ENCODE measurements at places on chromosomes 11 and 22. TPM values are rescaled to one million over a fixed set of nuclear protein-coding genes. Genes with fewer than 3 reads are reported as not detected.

ARHGAP8 gene
- 8.2 TPM for total RNA-seq

CLDN5 gene
- 151 TPM for total RNA-seq

SLC22A25 gene
- total RNA-seq: not detected

OR51E2 gene
- total RNA-seq: not detected

- no peak for DNase-seq
Measured at GRCh38 chr22:31083923-31084810, 3.0 kb downstream of the SMTN start.

DNA sequence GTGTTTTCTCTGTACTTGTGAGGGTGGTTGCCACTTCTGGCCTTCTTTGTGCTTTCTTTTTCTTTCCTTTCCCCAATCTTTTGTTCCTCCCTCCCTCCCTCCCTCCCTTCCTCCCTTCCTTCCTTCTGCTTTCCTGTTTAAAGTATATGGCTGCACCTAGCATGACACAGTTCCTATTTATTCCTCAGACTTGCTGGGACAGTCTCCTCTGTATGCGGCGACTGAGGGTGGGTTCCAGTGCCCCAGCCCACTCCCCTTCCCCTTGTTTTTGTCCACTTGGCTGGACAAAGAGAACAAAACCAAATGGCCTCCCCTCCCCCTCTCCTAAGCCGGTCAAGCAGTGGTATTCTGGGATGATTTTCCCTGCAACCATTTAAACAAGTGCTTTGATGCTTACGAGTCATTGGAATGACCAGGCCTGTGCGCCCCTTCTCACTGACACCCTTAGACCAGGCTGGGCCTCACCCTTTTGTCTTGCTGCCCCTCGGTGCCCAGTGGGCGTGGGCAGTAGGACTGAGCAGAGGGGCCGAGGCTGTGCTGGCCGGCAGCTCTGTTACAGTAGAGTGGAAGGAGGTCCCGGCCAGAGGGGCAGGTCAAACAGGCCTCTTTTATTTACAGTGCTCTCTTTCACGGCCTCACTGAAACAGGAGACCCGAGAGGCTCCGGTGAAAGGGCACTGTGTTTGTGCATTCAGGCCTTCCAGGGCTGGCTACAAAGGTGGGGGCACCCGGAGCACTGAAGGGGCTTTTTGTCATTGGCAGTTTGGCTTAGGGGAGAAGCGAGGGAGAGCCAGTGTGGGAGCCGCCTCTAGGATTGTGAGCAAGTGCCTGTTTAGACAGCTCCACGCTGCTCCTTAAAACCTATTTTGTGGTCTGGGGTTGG lies 32.2 kb downstream of the ZBTB16 start:
- no peak for DNase-seq

GRCh38 chr11:65008016-65008415 lies 5.9 kb upstream of the ARL2 start:
- no peak for DNase-seq

DNA sequence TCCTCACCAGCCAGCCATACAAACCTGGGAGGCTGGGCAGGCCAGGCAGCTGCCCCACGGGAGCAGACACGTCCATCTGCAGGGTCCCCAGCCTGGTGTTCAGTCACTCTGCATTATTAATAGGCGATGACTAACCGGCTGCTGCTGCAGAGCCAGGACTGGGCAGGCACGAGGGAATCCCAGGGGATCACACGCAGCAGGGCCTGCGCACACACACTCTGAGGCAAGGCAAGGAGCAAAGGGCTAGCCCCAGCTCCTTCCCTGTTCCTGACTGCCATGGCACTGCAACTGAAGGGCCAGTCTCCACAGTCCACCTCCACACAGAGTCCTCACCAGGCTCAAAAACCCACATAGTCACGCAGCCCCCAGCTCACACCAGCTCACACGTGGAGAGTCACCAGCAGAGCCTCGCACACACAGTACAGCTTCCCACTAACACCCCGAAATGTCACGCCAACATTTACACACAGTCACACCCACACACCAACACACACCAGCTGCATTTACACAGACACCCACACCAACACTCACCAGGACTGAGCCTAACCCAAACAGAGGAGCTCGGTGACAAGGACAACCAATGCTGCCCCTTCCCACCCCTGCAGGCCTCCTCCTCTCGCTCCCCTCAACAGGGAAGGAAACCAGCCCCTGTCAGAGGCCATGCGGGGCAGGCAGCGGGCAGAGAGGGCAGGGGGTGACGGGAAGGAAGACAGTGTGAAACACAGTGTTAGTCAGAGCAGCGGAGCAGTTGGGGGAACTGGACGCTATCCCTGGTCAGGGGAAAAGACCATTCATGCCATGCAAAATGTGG lies 47.3 kb downstream of the NRXN2 start:
- DNase-seq: no peak

- DNase-seq: no peak
Measured at GRCh38 chr11:107804971-107805370, 53.6 kb downstream of the SLC35F2 start.

DNA sequence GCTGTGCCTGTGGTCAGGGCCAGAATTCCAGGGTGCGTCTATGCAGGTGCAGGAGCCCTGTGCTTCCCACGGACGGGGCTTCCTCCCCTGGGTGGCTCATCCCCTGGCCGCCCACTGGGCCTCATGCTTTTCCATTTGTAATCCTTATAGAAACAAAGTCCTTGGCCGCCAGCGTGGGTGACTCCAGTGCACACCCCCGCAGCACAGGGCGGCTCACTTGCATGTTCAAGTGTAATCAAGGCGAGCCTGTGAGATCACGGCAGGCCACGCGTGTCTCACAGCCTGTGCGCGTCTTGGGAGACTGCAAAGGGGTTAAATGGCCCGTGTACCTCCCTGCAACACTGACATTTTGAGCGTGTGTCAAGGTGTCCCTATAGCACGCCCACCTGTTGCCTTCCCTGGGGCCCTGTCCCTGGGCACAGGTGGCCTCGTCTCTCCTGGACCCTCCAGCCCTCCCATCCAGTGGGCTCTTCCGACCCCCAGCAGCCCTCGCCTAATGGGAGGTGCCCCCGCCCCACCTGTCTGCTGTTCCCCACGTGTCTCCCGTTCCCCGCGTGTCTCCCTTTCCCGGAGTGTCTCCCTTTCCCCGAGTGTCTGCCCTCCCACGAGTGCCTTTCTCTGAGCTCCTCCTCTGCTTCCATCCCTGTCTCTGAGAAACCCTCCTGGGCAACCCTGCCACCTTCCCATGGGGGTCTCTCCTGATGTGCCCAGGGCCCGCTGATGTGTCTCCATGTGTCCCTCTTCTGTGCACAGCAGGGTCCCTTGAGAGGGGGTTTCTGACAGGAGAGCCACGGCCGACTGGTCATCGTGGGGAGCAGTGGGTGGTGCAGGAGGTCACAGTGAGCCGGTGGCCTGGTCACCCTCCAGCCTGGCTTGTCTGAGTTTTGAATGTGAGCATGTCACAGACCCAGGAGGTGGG lies 1215.3 kb downstream of the BRD1 start:
- no peak for DNase-seq

DNA sequence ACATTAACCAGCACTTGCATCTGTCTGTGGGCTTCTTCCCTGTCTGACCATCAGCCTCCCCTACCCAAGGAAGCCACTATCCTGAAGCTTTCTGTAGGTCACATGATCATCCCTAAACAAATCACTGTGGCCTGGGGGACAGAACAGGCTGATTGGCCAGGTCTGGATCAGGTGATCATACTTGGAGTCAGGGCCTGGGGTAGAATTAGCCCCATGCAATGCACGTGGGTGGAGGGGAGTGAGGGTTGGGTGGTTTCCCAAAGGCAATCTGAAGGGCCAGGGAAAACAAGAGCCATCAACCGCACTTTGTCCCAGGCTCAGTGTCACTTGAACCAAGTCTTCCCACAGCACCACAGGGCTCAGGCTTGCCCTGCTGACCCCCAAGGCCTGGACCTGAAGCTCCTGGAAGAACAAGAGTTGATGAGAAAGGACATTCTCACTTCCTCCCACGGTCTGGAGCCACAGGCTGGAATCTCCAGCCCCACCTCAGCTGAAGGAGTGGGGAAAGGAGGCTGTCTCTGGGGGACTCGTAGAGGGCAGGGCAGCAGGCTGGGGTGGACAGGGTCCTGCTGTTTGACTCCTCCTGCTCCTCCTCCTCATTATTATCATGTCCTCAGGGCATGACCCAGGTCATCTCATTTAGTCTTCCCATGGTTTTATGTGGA lies 31.5 kb upstream of the TSPAN18 start:
- no peak for DNase-seq

DNA sequence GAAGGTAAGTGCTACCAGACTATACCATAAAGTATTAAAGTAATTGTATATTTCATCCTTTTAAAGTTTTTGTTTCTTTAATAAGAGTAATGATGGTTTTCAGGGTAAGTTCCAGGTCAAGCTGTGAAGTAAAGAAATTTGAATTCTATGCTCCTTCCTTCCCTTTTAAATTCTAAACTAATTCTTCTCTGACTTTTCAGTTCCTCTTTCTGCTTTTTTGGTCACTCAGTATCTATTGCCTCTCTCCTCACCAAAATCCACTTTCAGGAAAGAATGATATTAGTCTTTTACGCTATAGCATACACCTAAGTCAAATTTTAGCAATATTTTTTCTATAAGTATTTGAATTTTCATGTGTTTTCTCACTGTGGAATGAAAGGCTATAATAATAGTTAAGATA lies 8.2 kb downstream of the MMP8 start:
- DNase-seq: no peak

GRCh38 chr11:65663639-65664200 lies 1.0 kb upstream of the RELA start:
- no peak for DNase-seq

DNA sequence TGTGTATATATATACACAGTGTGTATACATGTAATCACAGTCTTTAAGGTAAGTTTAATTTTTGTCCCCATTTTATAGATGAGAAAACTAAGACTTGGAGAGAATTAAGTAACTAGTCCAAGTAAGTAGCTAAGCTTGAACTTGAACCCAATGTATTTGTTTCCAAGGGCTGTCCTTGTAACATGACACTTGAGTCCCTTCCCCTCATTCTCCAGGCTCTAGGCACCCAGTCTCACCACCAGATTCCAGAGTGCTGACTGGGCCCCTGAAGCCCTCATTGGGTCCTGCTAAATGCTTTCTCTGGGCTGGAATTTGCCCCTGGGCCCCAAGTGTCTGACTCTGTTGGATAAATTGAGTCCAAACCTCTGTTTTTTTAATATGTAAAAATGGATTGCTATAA lies 45.5 kb downstream of the ADM start:
- no peak for DNase-seq

- DNase-seq: no peak
Measured at GRCh38 chr22:36728505-36728904, 25.0 kb upstream of the CACNG2 start.
